Progenitor cell of endocrine pancreas (in vitro differentiated cells): ENCODE measurements at places on chromosomes 16 and 17. TPM values are rescaled to one million over a fixed set of nuclear protein-coding genes. Genes with fewer than 3 reads are reported as not detected.

IGFBP4 gene
- 3.6 and 4.3 TPM in 2 replicates for total RNA-seq

NPTX1 gene
- not detected in 2 replicates for total RNA-seq

TBC1D3E gene
- 0.14 TPM in 1 of 2 replicates, not detected in the other for total RNA-seq

NT5M gene
- total RNA-seq = 2.4 TPM in 2 replicates

COPZ2 gene
- 0.64 TPM in 1 of 2 replicates, not detected in the other for total RNA-seq

IGSF6 gene
- total RNA-seq = not detected in 2 replicates

NDRG4 gene
- 25.7 and 37.5 TPM in 2 replicates for total RNA-seq

TNFSF12 gene
- 9.4 and 10.7 TPM in 2 replicates for total RNA-seq

PSMD3 gene
- total RNA-seq = 117 and 119 TPM in 2 replicates

TBC1D3I gene
- 0.77 and 1.9 TPM in 2 replicates for total RNA-seq

KRT15 gene
- 2.9 TPM in 2 replicates for total RNA-seq
